Keratinocyte (primary cell): ENCODE measurements at places on chromosomes 7 and 10.

DNA sequence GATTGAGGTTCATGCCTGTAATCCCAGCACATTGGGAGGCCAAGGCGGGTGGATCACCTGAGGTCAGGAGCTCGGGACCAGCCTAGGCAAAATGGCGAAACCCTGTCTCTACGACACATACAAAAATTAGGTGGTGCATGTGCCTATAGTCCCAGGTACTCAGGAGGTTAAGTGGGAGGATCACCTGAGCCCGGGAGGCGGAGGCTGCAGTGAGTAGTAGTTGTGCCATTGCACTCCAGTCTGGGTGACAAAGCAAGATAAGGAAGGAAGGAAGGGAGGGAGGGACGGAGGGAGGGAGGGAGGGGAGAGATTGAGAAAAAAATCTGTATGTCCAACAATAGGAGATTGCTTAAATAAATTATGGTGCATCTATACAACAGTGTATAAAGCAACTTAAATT, 13.2 kb downstream of the TLL2 start:
- no peak for DNase-seq

GRCh38 chr10:127578961-127579305, 29.8 kb downstream of the NPS start:
- DNase-seq = no peak

DNA sequence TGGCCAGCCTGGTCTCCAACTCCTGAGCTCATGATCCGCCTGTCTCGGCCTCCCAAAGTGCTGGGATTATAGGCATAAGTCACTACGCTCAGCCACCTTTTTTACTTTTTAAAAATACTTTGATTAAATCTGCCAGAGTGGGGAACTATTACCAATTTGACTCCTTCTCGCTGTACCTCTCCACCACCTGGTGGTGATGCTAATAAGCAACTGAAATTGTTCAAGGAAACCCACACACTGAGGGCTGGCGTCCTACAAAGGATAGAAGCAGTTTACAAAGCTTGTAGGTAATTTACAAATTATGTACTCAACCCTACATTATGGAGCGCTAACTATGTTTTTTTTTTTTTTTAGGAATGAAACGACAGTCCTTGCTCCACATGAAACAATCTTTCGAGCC, 111.1 kb downstream of the CPED1 start:
- no peak for DNase-seq

GRCh38 chr7:132569884-132570614, 6.2 kb downstream of the PLXNA4 start:
- DNase-seq = no peak

GRCh38 chr7:29412912-29413311, 150.7 kb upstream of the PRR15 start:
- DNase-seq = no peak

- no peak for DNase-seq
Measured at GRCh38 chr10:119896937-119897770, 4.6 kb downstream of the SEC23IP start.

- DNase-seq = no peak
Measured at GRCh38 chr7:24438232-24438631, 135.0 kb upstream of the PALS2 start.

GRCh38 chr10:6296828-6297251, 94.1 kb downstream of the PFKFB3 start:
- DNase-seq = no peak

DNA sequence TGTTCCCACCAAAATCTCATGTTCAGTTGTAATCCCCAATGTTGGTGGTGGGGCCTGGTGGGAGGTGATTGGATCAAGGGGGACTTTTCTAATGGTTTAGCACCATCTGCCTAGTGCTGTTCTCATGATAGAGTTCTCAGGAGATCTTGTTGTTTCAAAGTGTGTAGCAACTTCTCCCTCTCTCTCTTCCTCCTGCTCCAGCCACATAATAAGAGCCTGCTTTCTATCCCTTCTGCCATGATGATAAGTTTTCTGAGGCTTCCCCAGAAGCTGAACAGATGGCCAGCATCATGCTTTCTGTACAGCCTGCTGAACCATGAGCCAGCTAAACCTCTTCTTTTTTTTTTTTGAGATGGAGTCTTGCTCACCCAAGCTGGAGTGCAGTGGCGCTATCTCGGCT, 910.6 kb downstream of the KCNMA1 start:
- no peak for DNase-seq

- no peak for DNase-seq
Measured at GRCh38 chr10:103504181-103504783, 10.8 kb downstream of the NEURL1 start.

GRCh38 chr10:102612964-102613275, 31.4 kb upstream of the TRIM8 start:
- no peak for DNase-seq

DNA sequence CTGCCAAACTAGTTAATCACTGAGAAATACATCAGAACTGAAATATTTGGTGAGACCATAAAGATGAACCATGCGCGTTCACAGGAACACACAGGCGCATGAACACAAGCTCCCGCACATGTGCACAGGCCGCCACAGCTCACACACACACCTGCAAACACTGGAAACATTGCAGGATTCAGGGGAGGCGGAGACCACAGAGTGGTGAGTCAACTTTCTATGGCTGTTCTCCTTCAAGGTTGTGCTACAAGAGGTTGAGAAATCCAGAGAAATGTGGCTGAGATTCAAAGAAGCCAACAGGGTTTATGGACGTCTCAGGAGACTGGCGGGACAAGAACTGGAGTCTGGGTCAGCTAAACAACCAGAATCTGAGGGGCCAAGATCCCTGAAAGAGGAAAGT, 17.8 kb downstream of the ESYT2 start:
- no peak for DNase-seq

GRCh38 chr7:116671681-116672595, at the start of gene MET:
Gene MET (plus strand): TSS chr7:116672196. CDS start chr7:116699085, 26,889 bp downstream.
- no peak for DNase-seq

DNA sequence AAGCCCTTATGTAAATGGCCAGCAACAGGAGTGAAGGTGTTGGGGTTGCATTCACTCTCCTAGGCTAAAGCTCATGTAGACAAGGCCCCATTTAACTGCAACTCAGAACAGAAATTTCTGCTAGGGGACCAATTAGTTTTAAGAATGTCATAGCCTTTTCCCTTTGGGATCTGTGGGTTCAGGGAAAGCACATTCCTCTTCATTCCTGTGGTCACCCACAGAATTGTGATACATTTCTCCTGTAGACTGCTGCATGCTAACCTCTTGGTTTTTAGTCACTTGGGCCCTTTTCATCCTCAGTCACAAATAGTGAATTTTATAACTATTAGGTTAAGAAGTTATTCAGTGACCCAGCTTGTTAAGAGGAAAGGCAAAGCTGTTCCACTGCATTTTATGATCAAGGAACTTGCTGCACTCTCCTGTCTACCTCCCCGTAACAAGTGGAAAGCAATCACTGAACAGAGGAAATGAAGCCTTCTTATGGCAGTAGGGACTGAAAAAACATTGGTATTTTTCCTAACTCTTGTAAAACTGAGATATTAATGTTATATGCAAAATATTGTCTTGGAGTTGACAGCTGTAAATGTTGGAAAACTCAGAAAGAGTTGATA, 124.9 kb downstream of the SND1 start:
- no peak for DNase-seq

GRCh38 chr10:93958834-93959233, 34.9 kb upstream of the PLCE1 start:
- DNase-seq = no peak
